Stimulated activated CD8-positive, alpha-beta memory T cell treated with anti-CD3 and anti-CD28 coated beads, Interleukin-15, amount 100 ng/mL, for 1 hour (primary cell): ENCODE measurements at places on chromosomes 11 and 22.

- no peak for DNase-seq
These were observed 118.0 kb downstream of the SIK3 start for GRCh38 chr11:116980136-116980793.

DNA sequence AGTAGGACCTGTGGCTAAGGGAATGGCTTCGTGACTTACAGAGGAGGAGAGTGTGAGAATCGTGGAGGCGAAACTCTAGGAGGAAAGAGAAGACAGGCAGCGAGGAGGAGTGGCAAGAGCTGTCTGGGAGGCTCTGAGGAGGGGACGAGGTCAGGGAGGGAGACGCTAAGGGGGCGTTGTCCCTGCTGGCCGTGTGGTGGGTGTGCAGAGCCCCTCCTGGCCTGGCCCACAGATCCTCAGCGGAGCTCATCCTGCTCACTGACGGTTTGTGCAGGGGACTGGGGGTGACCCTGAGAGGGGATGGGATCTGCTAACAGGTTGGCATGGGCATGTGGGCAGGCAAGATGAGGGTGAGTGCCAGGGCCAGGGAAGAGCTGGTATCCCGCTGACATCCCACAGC is 56.5 kb upstream of the PRR5 start:
- DNase-seq: no peak

DNA sequence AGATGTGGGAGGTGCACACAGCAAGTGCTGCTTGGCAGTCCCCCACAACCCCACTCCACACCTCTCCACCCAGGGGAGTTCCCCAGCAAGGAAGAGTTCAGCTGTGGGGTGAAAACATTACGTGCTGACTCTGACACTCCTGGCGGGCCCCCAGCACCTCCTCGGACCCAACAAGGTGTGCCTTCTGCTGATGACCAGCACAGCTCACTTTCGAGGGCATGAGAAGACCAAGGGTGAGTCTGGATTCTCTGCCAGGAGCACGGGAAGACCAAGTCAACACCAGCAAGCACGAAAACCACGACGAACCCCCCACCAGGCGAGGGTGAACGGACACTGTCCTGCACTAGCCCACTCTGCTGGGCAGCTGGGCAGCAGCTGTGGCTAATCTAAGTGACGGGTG is 1.4 kb downstream of the ALG12 start:
- DNase-seq: no peak

DNA sequence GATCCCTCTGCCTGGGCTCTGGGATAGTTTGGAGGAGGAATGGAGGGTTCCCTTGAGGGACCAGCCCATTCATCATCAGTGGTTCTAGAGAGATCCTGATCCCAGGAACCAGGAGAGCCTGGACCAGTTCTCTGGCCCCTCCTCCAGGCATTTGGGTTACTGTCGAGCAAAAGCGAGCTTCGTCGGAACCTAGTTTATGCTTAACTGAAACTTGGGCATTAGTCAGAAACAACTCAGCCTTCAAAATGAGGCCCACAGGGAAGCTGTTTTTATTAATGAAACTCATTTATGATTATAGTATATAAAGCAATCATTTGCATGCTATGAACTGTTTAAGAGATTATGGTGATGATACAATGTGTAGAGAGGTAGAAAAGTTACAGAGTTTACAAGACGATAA is 61.4 kb downstream of the LIF start:
- no peak for DNase-seq

GRCh38 chr22:50305923-50306566 is 1.4 kb downstream of the PLXNB2 start:
- no peak for DNase-seq

GRCh38 chr11:18853086-18853720 is 61.6 kb upstream of the PTPN5 start:
- no peak for DNase-seq

DNA sequence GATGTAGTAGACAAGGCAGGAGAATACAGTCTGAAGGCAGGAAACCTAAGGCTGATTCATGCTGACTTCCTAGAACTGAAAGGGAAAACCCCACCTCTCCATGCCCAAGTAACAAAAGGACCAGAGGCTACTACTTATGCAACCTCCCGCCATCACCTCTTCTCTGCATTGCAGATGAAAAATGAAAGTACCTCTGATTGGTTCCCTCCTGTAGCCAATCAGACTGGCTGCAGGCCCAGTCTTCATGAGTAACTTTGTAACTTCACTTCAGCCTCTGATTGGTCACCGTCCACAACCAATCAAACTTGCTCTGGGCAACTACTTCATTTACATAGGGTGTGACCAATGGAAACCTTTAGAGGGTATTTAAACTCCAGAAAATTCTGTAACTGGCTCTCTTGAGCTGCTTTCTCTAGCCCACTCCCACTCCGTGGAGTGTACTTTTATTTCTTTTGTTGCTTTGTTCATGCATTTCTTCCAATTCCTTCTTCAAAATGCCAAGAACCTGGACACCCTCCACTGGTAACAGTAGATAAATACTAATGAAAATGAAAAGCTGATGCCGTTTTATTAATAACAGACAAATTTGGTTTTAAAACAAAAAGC is 5.2 kb upstream of the MAP6 start:
- DNase-seq: no peak

- peak; percentile 86 for DNase-seq
These were observed at the start of gene CTSC for GRCh38 chr11:88337181-88337986. Gene CTSC (minus strand): TSS chr11:88337736. CDS start chr11:88337672, 64 bp downstream.

DNA sequence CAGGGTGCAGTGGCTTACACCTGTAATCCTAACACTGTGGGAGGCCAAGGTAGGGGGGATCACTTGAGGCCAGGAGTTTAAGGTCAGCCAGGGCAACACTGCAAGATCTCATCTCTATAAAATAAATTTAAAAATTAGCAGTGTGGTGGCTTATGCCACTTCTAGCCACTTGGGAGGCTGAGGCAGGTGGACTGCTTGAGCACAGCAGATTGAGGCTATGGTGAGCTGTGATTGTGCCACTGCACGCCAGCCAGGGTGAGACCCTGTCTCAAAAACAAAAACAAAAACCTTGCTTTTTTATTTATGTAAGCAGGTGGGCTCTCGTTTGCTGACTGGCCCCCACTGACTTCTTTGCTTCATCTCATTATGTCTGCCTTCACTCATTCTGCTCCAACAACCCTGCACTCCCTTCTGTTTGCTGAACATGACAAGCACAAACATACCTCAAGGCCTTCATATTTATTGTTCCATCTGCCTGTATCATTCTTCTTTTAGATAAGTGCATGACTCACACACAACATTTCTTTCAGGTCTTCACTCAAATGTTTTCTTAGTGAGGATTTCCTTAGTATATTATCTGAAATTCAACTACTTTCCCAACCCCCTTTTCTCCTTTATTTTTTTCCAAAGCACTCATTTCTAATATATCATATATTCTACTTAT is 32.4 kb upstream of the CLNS1A start:
- DNase-seq: no peak

DNA sequence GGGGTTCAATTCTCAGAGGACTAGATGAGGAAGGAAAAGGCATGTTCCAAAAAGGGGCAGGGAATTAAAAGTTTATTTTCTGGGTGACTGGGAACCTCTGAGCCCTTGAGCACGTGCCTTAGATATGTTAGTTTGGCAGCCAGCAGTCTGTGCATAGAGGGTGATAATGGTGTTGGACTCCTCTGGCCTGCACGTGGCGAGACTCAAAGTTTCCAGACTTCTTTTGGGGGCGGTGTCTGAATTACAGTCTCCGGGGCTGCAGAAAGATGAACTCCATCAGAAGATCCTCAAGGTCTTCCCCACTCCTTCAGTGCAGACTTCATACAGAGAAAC is 861 bp upstream of the ZNRF3 start:
- DNase-seq: no peak

GRCh38 chr11:95788921-95789505 is 569 bp downstream of the FAM76B start:
- peak; percentile 11 for DNase-seq

GRCh38 chr11:72696866-72697700 is 22.9 kb upstream of the PDE2A start:
- DNase-seq: no peak

- no peak for DNase-seq
These were observed 42.3 kb downstream of the OSBPL5 start for GRCh38 chr11:3122775-3123201.

- no peak for DNase-seq
These were observed 29.3 kb downstream of the TUG1 start for GRCh38 chr22:30998329-30998728.

GRCh38 chr11:9774591-9775397 is 110.9 kb downstream of the SWAP70 start:
- DNase-seq: no peak

DNA sequence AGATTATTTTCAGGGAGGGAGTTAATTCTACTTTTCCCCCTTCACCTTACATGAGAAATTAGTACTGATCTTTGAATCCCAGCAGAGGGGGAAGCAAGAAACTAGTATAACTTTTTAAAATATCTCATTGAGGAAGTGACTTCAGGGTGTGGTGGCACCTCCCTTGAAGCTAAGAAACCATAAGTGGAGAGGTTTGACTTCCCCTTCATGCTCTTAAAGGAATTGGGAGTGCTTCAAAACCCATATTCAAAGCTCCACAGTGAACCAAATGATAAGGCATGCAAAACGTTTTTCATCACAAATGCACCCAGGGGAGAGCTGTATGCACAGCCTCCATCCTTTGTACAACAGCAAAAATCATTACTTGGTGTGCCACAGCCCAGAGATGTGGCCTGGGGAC is 540 bp downstream of the MS4A14 start:
- no peak for DNase-seq

DNA sequence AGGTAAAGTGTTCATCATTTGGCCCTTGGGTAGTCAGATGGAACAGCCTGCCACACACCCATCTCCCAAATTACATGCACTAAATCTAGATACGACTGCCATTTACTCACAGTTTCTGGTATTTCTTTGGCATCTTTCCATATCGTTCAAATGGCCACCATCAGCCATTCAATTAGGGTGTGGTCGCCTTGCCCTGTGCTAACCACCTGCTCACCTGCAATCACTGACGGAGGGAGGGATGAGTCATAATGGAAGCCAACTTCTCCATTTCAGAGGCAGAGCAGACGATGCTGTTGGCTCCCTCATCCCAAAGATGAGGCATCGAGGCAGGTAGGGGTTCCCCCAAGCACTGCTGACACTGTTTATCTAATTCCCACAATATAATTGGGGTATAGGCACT is 14.6 kb downstream of the MS4A6A start:
- DNase-seq: no peak

GRCh38 chr22:35148866-35149548 is 83.0 kb downstream of the ISX start:
- no peak for DNase-seq

DNA sequence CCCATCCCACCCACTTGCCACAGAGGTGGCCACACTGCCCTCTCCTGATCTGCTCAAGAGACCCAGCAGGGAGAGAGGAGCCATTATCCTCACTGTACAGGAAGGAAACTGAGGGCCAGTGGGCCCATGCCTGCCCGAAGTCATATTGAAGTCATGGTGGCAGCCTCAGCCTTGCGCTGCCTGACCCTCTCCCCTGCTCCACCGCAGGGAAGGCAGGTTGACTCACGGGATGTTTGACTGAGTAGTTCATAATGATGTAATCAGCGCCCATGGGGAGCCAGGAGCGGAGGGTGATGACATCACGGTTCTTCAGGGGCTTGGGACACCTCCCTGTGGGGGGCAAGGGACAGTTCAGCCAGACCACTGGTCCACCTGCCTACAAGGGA is 6.1 kb upstream of the ARAP1 start:
- no peak for DNase-seq

DNA sequence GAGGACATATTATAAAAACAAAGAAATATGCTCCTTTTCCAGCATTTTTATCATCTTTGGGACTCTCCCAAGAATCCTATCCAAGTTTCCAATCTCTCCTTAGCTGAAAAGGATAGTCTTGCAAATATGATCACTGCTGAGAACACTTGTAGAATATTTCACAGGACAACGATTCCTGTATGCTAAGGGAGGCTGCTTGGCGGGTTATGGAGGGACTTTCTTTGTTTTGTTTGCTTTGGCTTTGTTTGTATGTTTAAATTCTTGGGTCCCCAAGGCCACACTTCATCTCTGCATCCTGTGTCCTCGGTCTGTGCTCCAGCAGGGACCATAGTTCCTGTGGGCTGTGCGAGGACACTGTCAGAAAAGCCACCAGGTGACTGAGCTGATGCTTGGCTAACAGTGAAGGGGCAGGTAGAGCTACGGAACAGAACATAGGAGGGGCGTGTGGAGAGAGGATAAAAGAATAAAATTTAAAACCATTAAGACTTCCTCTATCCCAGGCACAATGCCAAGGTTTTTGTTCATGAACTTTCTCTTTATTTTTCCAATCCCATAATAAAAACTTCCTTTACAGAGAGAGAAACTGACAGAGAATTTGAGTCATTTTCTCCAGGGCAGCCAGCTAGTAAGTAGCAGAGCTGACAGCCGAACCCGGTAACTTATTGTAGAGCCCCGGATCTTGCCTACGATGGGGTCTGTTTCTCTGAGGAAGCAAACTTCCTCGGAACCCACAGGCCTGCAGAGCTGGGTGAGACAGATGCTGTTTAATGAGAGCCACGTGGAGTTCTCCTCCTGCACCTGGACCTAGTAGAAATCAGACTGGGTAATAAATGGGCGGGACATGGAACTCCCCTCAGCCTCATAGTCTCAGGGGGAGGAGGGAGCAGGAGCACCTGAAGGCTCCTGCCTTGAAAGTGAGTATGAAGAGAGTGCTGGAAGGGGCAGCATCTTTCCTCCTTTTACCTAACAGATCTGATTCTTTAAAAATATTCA is at the start of gene IZUMO1R:
TSS of gene IZUMO1R (plus strand) at position 615 of the 993 bp plus-strand sequence. CDS start 1,057 bp downstream, outside the sequence.
- no peak for DNase-seq

DNA sequence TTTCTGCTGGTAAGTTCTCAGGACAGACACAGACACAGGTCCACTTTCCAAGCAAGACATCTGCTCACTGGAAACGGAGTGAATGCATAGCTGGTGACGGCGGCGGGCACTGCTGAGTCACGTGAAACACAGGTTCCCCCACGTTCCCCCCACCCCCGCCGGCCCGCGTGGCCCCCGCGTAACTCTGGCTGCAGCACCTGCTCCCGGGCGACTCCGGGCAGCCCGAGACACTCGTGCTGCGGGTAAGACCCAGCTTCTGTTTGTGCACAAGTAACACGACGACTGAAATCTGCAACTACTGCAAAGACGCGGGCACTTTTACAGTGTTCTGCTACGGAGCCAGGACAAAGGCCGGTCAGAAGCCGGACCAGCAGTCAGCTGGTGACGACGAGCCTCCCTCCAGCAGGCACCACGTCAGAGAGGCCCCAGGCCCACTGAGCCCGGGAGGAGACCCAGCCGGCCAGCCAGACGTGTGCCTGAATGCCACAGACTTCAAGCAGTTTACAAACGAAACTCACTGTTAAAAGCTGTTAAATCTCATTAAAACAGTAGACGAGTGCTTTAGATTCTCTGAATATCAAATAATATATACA is 12.9 kb upstream of the ARFGAP3 start:
- DNase-seq: no peak

- DNase-seq: no peak
These were observed 23.3 kb downstream of the ST3GAL4 start for GRCh38 chr11:126378763-126379162.

GRCh38 chr11:107430525-107430924 is 27.1 kb downstream of the CWF19L2 start:
- DNase-seq: no peak

GRCh38 chr11:19209617-19210370 is 8.0 kb upstream of the CSRP3 start:
- no peak for DNase-seq
